ENCODE measurements at places on chromosomes 6 and 20. TPM values are rescaled to one million over a fixed set of nuclear protein-coding genes. Genes with fewer than 3 reads are reported as not detected.

Gene SRSF12
- total RNA-seq: not detected

Gene HLA-DRB5
- total RNA-seq: 2.8 TPM

Gene SLC13A3
- total RNA-seq: 0.10 TPM

Gene MROH8
- 2.0 TPM for total RNA-seq

DNA sequence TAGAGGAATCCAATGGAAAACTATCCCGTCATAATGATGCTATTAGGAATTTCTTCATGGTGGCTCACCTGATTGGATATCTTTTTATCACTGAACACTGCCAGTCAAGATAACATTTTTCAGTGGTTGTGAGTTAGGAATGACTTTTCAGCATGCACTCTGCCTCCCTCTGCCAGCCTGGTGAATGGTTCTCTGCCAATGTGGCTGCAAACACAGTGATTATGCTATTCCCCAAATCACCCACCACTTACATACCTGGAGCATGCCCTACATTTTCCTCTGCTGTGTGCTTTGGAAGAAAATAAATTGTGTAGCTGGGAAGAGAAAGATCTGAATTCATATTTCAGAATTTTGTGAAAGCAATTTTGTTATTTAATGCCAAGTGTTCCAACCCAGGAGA, 102.6 kb upstream of the LAMP5 start:
- DNase-seq: no peak

Gene C2
- 2.1 TPM for total RNA-seq

GRCh38 chr6:146092961-146093686, 64.3 kb downstream of the GRM1 start:
- DNase-seq: no peak

DNA sequence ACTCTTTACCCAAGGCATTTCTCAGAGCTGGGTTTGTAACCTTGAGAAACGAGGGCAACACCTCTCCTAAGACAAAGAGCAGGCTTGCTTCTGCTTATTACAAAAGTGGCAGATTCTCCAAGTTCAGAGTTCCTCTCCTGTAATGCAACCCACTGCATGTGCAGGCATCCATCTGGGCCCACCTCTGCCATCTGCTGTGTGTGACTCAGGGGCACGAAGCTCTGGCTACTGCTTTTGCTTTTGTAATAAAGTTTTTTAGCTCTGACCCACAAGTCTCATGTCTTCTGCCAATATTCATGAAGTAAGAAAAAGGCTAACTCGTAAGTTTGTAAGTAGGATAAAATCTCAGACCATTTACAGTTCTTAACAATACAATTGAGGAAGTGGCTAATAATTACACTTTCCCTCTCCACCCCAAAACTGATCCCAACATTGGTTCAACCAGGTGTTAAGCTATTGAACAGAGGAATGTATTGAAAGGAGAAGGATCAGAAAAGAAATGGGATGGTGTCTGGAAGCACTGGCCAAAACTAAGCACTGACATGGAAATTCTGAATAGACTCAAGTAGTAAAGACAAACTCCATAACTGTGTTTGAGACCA, 51.7 kb upstream of the SMLR1 start:
- DNase-seq: no peak

GRCh38 chr6:87848616-87849015, 146.6 kb upstream of the AKIRIN2 start:
- DNase-seq: no peak

Gene PTK7
- 0.62 TPM for total RNA-seq

DNA sequence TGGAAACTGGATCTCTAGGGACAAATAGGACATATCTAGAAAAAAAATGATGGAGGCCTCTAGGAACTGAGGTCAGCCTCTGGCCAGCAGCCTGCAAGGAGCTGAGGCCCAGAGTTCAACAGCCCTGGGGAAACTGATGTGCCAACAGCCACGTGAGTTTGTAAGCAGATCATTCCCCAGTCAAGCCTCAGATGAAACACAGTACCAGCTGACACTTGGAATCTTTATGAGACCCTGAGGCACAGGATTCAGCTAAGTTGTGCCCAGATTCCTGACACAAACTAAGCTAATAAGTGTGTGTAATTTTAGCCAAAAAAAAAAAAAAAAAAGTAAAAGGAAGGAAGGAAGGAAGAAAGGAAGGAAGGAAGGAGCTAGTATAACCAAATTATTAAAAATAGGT, 1059.8 kb upstream of the MAP3K7 start:
- no peak for DNase-seq

- no peak for DNase-seq
These were observed 96.5 kb downstream of the SYNDIG1 start for GRCh38 chr20:24565835-24566351.

Gene DUSP15
- total RNA-seq: not detected
